ENCODE measurements at places on chromosomes 5 and 9.

- no peak for DNase-seq
Observed at GRCh38 chr5:141558150-141558549, 60.6 kb downstream of the DIAPH1 start.

DNA sequence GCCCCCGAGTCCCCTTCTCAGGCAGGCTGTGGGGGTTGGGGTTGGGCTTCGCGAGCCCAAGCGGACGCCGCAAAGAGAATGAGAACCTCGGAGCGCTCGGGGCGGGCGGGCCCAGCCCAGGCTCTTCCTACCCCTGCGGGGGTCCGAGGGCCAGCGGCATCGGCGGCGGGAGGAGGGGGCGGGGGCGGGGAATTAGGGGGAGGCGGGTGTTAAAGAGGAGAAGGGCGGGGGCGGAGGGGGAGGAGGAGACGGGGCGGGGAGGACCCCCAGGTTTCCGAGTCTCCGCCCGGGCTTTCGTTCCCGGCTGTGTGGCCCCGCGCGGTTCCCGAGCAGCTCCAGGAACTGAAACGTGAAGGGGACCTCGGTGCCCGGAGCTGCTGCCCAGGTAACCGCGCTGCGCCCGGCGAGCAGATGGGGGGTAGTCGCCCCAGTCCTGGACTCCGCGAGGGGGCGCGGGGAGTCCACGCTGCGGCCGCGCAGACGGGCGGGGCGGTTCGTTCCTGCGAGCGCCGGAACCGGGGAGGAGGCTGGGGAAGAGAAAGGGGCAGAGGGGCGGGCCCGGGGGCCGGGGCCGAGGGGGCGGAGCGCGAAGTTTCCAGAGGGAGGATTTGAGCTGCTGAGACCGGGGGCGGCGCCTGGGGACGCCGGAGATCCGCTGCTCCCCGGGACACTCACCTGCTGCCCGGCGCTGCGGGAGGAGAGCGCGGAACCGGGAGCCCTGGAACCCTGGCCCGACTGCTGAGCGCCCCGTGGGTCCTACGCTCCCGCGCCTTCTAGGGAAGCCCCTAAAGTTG, 38.4 kb upstream of the PLEKHG4B start:
- peak; percentile 95 for DNase-seq

DNA sequence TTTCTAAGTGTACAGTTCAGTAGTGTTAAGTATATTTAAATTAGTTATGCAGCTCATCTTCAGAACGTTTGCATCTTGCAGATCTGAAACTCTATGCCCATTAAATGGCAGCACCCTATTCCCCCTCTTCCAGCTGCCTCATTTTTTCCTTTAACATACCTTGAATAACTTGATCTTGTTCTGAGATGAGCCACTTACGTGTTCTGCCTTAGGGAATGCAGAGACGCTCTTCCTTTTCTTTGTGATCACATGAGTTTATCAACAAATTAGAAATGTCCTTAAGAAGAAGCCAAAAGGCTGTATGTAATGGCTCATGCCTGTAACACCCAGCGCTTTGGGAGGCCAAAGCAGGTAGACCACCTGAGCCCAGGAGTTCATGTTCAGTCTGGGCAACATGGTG, 57.6 kb downstream of the SLC46A2 start:
- DNase-seq = no peak

- no peak for DNase-seq
Observed at GRCh38 chr5:170393958-170394357, 4.8 kb upstream of the KCNMB1 start.

GRCh38 chr5:14900693-14901461, 29.3 kb upstream of the ANKH start:
- no peak for DNase-seq

- no peak for DNase-seq
Observed at GRCh38 chr9:130946766-130947617, 7.9 kb upstream of the FIBCD1 start.

- no peak for DNase-seq
Observed at GRCh38 chr5:178277866-178278265, 45.3 kb upstream of the PHYKPL start.

DNA sequence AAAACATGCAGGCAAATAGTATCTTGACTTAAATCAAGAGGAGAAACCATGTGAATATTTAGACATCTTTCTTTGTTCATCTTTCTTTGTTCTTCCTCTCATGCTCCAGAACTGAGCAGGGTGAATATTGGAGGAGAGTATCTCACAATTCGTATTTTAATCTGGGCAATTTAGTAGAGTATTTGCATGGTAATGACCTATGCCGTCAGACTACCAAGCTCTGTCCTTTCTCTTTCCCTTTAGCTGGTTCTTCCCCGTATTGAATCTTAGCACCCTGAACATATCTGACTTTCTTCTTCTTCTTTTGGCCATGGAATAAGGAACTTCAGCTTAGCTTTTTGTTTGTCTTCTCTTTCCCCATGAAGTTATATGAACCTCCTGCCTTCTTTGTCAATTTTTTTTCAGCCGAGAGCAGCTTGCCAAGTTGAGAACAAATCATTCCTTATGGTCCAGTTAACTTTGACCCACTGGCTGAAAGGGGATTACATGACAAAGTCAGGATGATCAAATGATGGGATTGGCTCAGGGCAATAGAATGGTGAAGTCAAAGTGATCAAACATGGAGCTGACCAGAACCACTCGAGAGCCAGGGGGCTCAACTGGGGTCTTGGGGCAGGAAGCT, 95.8 kb downstream of the DAPK1 start:
- DNase-seq = no peak

- no peak for DNase-seq
Observed at GRCh38 chr9:128145536-128145935, 3.7 kb upstream of the LCN2 start.
